SJCRH30 (cell line): ENCODE measurements at places on chromosomes 12 and 14. TPM values are rescaled to one million over a fixed set of nuclear protein-coding genes. Genes with fewer than 3 reads are reported as not detected.

GRCh38 chr14:47276931-47277330 is 398.5 kb downstream of the MDGA2 start:
- no peaks in the 10 kb centered on the region for H3K36me3 ChIP-seq
- H3K27me3 ChIP-seq, result no peaks in the 10 kb centered on the region
- no peak overlapping the region for H3K4me3 ChIP-seq
- DNase-seq, result no peak
- no peak overlapping the region for H3K27ac ChIP-seq

DNA sequence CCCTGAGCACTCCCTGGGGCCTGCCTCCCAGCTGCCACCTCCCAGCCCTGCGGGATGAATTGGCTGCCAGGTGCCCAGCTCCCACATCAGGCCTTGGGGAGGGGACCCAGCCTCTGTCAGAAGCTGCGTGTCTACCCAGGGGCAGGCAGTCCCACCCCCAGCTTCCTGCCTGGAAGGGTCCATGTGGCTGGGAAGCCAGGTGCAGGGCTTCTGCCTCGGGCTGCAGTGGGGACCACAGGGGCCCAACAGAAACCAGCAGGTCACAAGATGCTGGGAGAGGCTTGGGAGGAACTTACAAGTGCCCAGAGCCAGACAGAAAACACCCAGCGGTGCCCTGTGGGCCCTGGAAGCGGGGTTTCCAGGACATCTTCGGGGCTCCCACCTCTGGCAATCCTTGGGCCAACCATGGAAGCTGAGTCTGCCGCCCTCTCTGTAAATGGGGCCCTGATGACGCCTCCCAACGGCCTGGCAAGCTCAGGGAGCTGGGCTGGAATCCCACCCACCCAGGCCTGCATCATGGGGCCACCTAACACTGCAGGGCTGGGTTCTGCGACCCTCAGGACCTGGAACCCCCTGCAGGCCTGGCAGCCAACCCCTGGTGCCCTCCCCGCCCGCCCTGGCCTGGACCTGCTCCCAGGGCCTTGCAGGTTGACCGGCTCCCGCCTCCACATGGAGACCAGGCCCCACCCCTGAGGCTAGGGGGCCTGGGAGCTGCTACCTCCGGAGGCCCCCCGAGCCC is 36.6 kb downstream of the CCNK start:
- no peak overlapping the region for H3K4me3 ChIP-seq
- no peaks in the 10 kb centered on the region for H3K27me3 ChIP-seq
- no peak for DNase-seq
- H3K36me3 ChIP-seq, result no peaks in the 10 kb centered on the region

- no peaks in the 10 kb centered on the region for H3K4me1 ChIP-seq
- no peak for DNase-seq
- H3K4me3 ChIP-seq, result no peak overlapping the region
- H3K27me3 ChIP-seq, result no peaks in the 10 kb centered on the region
- peaks cover 22% of the 10 kb centered on the region for H3K36me3 ChIP-seq
Observed at GRCh38 chr14:52661314-52661713, 34.0 kb downstream of the ERO1A start.

DNA sequence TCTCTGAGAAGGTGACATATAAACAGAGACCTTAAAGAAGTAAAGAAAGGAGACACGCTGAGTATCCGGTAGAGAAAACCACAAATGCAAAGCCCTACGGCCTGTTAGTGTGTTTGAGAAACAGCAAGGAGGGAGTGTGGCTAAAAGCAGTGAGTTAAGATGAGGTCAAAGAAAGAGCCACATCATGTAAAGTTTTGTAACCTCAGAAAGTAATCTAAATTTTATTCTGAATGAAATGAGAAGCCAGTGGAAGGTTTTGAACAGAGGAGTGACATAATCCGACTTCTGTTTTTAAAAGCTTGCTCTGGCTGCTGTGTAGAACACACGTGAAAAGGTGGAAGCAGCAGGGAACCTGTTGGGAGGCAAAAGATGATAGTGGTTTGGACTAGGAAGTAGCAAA is 32.6 kb downstream of the PPP2R5E start:
- DNase-seq, result no peak
- H3K27ac ChIP-seq, result no peak overlapping the region
- H3K4me3 ChIP-seq, result no peak overlapping the region
- peaks cover 6% of the 10 kb centered on the region; the same call in 1 of the 2 replicates for H3K36me3 ChIP-seq
- no peaks in the 10 kb centered on the region for H3K27me3 ChIP-seq
- H3K4me1 ChIP-seq, result no peaks in the 10 kb centered on the region

Gene GRIN2B
- total RNA-seq, result under 0.01 and 0.13 TPM in 2 replicates

Gene ZBTB42
- 0.38 and 0.48 TPM in 2 replicates for total RNA-seq

Gene RERG
- not detected in 2 replicates for total RNA-seq

Gene PRH2
- not detected in 2 replicates for total RNA-seq
